ENCODE measurements at places on chromosomes 6 and 20. TPM values are rescaled to one million over a fixed set of nuclear protein-coding genes. Genes with fewer than 3 reads are reported as not detected.

GRCh38 chr6:91719414-91719813, 1132.5 kb upstream of the MAP3K7 start:
- H3K27me3 ChIP-seq: no peaks in the 10 kb centered on the region
- H3K4me1 ChIP-seq: no peaks in the 10 kb centered on the region
- no peak overlapping the region for H3K27ac ChIP-seq
- no peaks in the 10 kb centered on the region for H3K36me3 ChIP-seq

DNA sequence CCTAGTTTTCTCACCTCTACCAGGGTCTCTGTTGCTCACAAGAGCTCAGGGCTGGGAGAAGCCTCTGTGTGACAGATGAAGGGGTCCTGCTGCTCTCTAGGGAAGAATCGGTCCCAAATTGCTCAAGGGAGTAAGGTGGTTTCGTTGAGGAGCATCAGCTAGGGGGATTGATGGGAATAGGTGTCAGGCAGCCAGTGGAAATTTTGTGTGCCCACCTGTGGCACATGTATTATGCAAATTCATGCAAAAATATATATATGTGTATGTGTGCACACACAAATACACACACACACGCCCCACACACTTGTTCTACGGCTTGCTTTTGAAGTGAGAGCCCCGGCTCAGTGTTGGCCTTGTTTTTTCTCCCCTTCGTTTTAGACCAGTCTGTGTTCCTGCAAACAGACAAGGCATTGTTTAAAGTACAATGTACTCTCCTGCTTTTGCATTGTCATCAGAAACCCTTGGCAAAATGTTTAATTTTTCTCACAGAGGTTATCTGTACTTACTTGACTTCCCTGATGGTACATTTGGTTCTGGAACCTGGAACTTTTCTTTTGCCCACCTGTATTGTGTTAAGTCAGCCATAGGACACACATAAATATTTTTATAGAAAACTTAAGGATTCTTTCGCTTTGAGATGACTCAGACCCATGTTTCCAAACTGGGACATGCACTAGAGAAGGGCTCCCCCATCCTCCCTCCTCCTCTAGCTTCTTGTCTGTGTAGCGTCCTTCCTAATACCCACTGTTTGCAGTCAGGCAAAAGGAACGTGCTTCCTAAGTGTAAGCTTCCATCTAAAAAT, 26.7 kb downstream of the FOXO3 start:
- H3K4me1 ChIP-seq: peaks cover 43% of the 10 kb centered on the region
- H3K27ac ChIP-seq: no peak overlapping the region
- H3K36me3 ChIP-seq: peaks cover 2% of the 10 kb centered on the region
- DNase-seq: no peak
- H3K27me3 ChIP-seq: no peaks in the 10 kb centered on the region
- no peak overlapping the region for H3K4me3 ChIP-seq

- H3K4me3 ChIP-seq: no peak overlapping the region
- no peaks in the 10 kb centered on the region for H3K36me3 ChIP-seq
- no peaks in the 10 kb centered on the region for H3K27me3 ChIP-seq
- H3K4me1 ChIP-seq: no peaks in the 10 kb centered on the region
- H3K27ac ChIP-seq: no peak overlapping the region
Measured at GRCh38 chr20:37438464-37439222, 82.4 kb upstream of the NNAT start.

FGD2 gene
- 1.8 TPM for total RNA-seq

DNA sequence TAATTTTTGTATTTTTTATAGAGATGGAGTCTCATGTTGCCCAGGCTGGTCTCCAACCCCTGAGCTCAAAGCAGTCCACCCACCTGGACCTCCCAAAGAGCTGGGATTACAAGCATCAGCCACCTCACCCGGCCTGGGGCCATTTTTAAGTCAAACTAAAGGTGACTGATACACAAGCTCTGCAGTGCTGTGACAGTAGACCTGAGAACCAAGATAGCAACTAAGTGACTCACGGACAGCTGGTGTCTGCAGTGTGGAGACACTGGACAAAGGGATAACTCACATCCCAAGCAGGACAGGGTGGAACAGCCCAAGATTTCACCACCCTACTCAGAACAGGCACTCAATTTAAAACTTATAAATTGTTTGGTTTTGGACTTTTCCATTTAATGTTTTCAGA, 402.5 kb downstream of the CD83 start:
- H3K27me3 ChIP-seq: no peaks in the 10 kb centered on the region
- DNase-seq: no peak
- H3K4me1 ChIP-seq: no peaks in the 10 kb centered on the region

DNA sequence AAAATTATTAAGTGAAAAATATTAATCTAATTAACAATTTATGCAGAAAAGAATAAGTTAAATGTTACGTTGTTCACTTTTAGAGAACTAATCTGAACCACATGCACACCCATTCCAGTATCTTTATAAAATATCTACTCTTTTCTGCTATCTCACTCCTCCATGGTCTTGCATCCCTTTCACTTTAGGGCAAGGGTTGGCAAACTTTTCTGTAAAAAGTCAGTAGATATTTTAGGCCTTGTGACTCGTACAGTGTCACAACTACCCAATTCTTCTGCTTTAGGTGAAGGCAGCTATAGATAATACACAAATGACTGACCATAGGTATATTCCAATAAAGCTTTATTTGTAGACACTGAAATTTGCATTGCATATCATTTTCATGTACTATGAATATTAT, 39.7 kb upstream of the SUPT3H start:
- no peak overlapping the region for H3K27ac ChIP-seq
- H3K4me3 ChIP-seq: no peak overlapping the region
- no peak for DNase-seq
- H3K4me1 ChIP-seq: peaks cover 34% of the 10 kb centered on the region
- H3K36me3 ChIP-seq: peaks cover 2% of the 10 kb centered on the region

- no peak for DNase-seq
- H3K27me3 ChIP-seq: peaks cover 4% of the 10 kb centered on the region
- no peaks in the 10 kb centered on the region for H3K4me1 ChIP-seq
- H3K36me3 ChIP-seq: no peaks in the 10 kb centered on the region
- H3K27ac ChIP-seq: no peak overlapping the region
Measured at GRCh38 chr6:129050086-129050485, 167.1 kb downstream of the LAMA2 start.

GRCh38 chr6:62528894-62529526, 243.0 kb upstream of the KHDRBS2 start:
- no peaks in the 10 kb centered on the region for H3K4me1 ChIP-seq
- no peaks in the 10 kb centered on the region for H3K36me3 ChIP-seq
- DNase-seq: no peak
- H3K27ac ChIP-seq: no peak overlapping the region
- no peak overlapping the region for H3K4me3 ChIP-seq

DNA sequence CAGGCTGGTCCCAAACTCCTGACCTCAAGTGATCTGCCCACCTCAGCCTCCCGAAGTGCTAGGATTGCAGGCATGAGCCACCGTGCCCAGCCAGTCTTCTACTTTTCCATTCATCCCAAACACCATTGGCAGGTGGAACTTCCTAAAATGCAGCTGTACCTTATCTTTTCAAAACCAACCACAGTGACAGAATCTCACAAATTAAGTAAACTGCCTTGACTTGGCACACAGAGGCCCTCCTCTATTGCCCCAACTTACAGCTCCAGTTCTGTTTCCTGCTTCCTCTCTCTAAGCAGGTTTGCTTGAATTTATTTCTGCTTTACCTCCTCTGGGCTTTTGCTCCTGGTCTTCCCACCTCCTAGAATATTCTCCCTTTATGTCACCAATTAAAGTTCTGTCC, 7.6 kb downstream of the MYB start:
- no peak for DNase-seq
- H3K36me3 ChIP-seq: peaks cover 48% of the 10 kb centered on the region
- H3K27ac ChIP-seq: no peak overlapping the region
- peaks cover 17% of the 10 kb centered on the region for H3K4me1 ChIP-seq

LSM14B gene
- total RNA-seq: 32.8 TPM

DNA sequence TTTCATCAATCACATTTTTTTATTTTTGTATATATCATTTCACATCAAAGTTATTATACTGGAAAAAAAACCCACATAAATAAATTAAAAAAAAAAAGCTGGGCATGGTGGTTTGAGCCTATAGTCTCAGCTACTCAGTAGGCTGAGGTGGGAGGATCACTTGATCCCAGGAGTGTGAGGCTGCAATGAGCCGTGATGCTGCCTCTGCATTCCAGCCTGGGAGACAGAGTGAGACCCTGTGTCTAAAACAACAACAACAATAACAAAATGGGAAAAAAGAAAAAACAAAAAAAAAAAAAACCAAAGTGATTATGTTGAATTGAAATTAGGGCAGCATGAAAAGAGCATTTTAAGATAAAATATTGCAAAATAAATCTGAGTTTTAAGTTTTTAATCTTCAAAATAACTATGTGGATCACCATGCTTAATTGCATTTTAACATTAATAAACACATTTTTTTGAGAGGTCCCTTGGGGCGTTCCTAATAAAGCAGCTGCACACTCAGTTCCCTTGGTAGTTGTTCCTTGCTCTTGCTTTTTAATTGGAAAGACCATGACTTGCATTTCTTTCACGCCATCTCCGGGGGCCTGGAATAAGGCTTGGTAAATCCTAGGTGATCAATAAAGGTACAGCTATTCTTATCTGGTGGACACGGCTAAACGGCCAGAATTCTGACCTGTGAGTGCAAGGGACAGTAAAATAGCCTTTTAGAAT, 15.1 kb downstream of the NOX3 start:
- peaks cover 4% of the 10 kb centered on the region for H3K36me3 ChIP-seq
- H3K4me3 ChIP-seq: no peak overlapping the region
- H3K4me1 ChIP-seq: peaks cover 32% of the 10 kb centered on the region
- no peaks in the 10 kb centered on the region for H3K27me3 ChIP-seq
- no peak for DNase-seq
- H3K27ac ChIP-seq: no peak overlapping the region

DNA sequence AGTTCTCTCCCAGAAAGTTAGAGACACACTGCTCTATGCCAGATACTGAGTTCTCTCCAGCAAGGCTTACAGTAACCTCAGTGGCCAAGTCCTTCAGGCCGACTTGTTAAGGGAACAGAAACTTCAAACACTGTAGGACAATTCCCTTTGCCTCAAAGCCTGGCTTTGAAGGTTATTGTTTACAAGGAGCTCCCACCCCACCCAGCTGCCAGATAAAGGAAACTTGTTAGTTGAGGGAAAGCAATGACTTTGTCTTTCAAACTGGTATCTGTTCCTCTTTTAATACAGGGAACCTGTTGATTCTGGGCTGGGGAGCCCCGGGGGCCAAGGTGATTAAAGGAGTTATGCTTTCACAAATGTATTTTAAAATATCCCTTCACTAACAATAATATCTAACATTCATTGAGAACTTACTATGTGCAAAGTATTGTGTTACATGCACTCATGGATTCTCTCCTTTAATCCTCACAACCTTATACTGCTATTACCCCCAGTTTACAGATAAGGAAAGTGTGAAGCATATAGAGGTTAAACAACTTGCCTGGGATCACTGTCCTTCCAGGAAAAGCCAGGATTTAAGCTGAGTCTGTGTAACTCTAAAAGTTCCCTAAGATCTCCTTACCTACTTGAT, 27.6 kb upstream of the CDKN1A start:
- no peaks in the 10 kb centered on the region for H3K36me3 ChIP-seq
- H3K27ac ChIP-seq: no peak overlapping the region
- DNase-seq: no peak
- peaks cover 7% of the 10 kb centered on the region for H3K27me3 ChIP-seq
- H3K4me3 ChIP-seq: no peak overlapping the region

GRCh38 chr6:41568585-41569384, 22.6 kb downstream of the FOXP4 start:
- H3K27ac ChIP-seq: no peak overlapping the region
- no peak overlapping the region for H3K4me3 ChIP-seq
- peaks cover 7% of the 10 kb centered on the region for H3K4me1 ChIP-seq

ERVFRD-1 gene
- total RNA-seq: not detected

DNA sequence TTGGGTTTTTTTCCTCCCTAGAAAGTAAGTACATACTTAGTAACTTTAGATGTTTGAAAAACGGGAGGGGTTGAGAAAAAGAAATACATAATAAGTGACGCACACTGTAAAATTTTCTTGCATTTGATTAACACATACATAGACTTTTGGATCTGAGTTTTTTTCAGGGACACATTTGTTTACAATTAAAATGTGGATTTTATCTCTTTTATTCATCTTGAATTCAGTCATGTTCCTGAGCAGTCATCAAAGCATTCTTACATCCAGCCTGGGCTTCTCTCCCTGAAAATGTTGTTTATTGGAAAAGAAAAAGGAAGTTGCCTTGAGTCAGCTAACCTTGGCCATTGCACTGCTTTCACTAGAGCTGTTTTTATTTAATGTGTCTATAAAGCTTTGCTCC, 8.7 kb upstream of the RPP40 start:
- no peaks in the 10 kb centered on the region for H3K27me3 ChIP-seq
- no peaks in the 10 kb centered on the region for H3K4me1 ChIP-seq
- peaks cover 16% of the 10 kb centered on the region for H3K36me3 ChIP-seq

DNA sequence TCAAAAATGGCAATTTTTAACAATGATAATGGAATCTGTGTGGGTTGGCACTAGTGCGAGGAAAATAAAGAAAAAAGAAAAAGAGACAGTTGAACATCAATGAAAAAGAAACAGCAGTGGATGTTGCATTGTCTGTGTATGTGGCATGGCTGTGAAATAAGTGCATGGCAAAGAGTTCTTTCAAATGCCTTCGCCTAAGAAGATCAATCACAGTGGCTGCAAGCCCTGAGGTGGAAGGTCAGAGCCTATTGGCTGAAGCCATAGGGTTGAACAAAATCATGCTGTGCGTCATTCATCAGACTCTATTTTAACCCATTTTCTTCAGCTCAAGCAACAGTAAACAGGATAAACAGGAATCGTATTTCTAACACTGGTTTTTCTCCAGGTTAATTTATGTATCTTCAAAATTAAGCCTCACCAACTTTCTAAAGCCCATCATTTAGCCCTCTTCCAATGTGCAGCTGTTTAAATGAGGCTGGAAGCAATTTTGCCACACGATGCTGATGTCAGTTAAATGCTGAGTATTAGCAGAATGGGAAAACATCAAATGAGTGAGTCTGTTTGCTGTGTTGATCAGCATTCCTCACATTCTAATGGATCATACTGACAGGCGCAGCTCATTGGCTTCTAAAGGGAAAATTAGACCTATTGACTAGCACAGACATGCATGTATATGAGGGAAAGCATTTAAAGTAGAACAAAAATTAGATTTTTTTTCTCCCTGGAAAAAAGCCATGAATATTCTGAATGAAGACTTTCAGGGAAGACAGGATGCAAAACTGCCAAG, 955.9 kb upstream of the EYS start:
- no peaks in the 10 kb centered on the region for H3K4me1 ChIP-seq
- H3K4me3 ChIP-seq: no peak overlapping the region
- H3K36me3 ChIP-seq: no peaks in the 10 kb centered on the region
- H3K27ac ChIP-seq: no peak overlapping the region
- no peak for DNase-seq

BPIFB1 gene
- not detected for total RNA-seq

- no peak for DNase-seq
- no peaks in the 10 kb centered on the region for H3K27me3 ChIP-seq
- H3K4me1 ChIP-seq: peaks cover 18% of the 10 kb centered on the region
- H3K27ac ChIP-seq: peak overlapping the region; percentile 29
Measured at GRCh38 chr6:17640477-17640917, 40.4 kb downstream of the FAM8A1 start.

DNA sequence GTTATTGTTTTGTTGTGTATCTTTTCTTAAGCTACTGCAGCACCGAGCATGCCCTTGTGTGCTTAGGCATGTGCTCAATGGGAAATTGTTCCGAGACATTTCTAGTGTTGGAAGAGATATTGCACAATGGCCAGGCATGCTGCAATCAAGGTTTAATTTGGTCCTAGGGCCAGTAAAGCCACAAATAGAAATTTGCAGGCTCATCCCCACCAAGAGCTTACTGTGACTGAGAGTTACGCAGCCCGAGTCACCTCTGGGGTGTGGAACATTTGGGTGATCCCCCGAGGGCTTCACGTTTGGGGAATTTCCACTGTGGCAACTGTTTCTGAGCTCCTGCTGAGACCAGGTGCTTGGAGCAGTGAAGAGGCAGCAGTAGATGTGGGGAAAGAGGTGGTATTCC, 65.8 kb downstream of the ADTRP start:
- peaks cover 71% of the 10 kb centered on the region for H3K4me1 ChIP-seq
- H3K4me3 ChIP-seq: peak overlapping the region; percentile 61
- H3K27me3 ChIP-seq: no peaks in the 10 kb centered on the region
- DNase-seq: peak; percentile 71

Measured in activated naive CD8-positive, alpha-beta T cell treated with anti-CD3 and anti-CD28 coated beads for 36 hours (primary cell).